ENCODE measurements at places on chromosomes 7 and 10. TPM values are rescaled to one million over a fixed set of nuclear protein-coding genes. Genes with fewer than 3 reads are reported as not detected.
A peak's percentile ranks its signal among the peaks of the same experiment; 100 is the strongest.

- no peaks in the 10 kb centered on the region for H3K36me3 ChIP-seq
- H3K4me3 ChIP-seq, result no peak overlapping the region
- no peaks in the 10 kb centered on the region for H3K27me3 ChIP-seq
- H3K27ac ChIP-seq, result no peak overlapping the region
- H3K4me1 ChIP-seq, result no peaks in the 10 kb centered on the region
Measured at GRCh38 chr7:41459183-41459582, 243.7 kb downstream of the INHBA start.

DNA sequence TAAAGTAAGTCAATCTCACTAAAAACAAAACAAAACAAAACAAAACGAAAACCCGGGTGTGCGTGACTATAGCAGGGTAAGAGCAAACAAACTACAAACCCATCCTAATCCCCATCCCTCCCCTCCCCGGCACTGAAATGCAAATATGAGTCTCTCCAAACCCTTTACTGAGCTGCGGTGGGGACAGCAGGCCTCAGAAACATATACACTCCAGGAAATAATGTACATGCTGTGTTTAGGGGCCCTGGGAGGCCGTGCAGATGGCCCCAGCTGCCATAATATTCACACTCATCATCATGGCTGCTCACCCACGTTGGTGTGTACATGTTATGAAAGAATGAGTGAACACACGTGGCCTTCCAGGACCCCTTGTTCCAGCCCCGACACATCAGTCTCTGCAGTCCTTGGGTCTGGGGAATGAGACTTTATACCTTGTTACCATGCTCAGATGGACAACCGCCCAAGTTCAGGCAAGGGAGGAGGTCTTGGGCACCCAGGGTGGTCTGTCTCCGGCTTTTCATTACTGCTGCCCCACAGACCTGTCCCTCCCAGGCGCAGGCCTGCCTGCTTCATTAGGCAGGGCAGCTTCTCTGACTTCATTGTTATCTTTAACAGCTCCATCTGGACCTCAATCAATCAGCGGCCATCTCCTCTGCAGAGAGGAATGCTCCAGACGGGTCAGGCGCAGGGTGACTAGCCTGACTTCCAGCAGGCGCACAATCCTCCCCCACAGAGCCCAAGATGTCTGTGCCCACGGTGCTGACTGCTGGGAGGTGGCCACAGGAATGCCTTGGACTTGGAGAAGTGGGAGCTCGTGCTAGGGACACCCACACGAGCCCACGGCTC is 20.6 kb downstream of the HSPA12A start:
- H3K27me3 ChIP-seq, result no peaks in the 10 kb centered on the region
- peak overlapping the region; percentile 49 for H3K27ac ChIP-seq
- no peak overlapping the region for H3K4me3 ChIP-seq
- DNase-seq, result no peak
- H3K4me1 ChIP-seq, result peaks cover 20% of the 10 kb centered on the region

DNA sequence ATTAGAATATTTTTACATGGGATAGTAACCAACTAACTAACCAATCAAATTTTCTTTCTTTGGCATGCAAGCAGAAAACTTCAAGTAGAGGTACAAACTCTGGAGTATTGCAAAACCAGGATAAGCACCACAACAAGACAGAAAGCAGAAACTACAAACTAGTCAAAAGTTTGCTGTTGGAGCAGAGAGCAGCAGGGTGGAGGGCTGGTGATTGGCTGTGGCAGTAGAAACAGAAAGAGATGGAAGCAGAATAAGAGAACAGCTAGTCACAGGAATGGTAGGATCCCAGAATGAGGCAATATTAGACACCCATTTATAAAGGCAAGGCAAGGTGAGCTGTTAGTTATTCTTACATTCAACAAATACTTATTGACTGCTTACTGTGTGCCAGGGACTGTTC is 6.8 kb upstream of the MACC1 start:
- no peak overlapping the region for H3K4me3 ChIP-seq
- peaks cover 23% of the 10 kb centered on the region for H3K4me1 ChIP-seq
- peak overlapping the region; percentile 13 for H3K27ac ChIP-seq

DNA sequence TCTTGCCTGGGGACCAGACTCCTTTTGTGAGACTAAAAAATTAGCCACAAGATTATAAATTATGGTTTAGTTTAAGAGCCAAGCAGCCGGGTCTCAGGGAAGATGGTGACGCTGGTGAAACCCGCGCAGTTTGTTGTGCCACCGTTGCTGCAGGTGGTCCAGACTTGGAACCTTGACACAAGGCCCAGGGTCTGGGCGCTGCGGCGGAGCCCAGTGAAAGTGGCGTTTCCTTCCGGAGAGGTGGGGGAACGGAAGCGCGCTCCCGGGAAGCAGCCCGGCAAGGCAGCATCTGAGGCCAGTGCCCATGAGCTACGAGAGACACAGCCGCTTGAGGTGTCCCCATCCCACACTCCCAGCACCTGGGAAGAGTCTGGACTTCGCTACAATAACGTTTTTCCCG is 131.6 kb downstream of the SKIDA1 start:
- H3K4me1 ChIP-seq, result no peaks in the 10 kb centered on the region
- H3K27ac ChIP-seq, result no peak overlapping the region
- DNase-seq, result no peak
- H3K27me3 ChIP-seq, result peaks cover 3% of the 10 kb centered on the region
- no peak overlapping the region for H3K4me3 ChIP-seq

The MKX gene
- total RNA-seq, result 0.31 TPM

The NANOS1 gene
- total RNA-seq, result 2.7 TPM

The GHRHR gene
- total RNA-seq, result not detected

DNA sequence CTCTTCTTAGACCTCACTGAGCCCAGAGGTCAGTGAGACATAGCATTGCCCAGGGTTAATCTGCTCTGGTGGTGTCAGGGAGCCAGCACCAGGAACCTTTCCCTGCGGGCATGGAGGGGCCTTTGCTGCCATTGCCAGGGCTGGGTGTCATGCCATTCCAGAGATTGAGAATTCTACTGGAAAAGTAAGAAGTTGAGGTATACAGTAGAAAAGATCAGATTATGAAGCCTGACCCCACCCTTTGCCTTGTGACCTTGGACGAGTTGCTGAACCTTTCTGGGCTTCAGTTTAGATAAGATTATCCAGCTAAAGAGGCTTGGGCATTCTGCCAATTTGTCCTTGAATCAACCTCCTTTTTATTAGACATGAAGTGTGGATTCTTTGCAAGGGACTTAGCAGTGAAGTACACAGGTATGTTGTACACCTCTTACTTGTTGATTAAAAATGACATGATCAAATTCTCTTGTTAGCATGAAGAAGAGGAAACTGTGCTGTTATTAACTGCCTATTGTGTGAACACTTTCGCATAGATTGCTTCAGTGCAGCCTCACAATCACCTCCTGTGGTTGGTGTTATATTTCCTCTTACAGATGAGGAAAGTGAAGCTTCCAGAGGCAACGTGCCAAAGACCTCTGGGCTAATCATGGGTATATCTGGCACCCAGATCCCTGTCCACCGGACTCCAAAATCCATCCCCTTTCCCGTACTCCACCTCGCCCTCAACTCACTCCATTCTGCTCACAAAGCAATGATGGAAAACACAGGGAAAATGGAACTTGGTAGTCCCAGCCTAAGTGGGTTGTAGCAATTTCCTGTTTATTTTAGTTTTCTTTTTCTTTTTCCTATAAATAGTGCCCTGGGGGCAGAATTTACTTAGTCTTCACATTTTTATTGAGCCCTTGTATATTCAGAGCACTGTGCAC is 151.3 kb downstream of the CAMK1D start:
- no peak for DNase-seq
- no peaks in the 10 kb centered on the region for H3K36me3 ChIP-seq

The POLR2J2 gene
- 8.6 TPM for total RNA-seq

- peaks cover 2% of the 10 kb centered on the region for H3K36me3 ChIP-seq
- no peak overlapping the region for H3K4me3 ChIP-seq
- no peak for DNase-seq
- peaks cover 8% of the 10 kb centered on the region for H3K4me1 ChIP-seq
Measured at GRCh38 chr7:29281782-29282541, 87.4 kb downstream of the CHN2 start.

- no peaks in the 10 kb centered on the region for H3K27me3 ChIP-seq
- no peak for DNase-seq
- peaks cover 36% of the 10 kb centered on the region for H3K36me3 ChIP-seq
- peaks cover 2% of the 10 kb centered on the region for H3K4me1 ChIP-seq
- H3K27ac ChIP-seq, result peak overlapping the region; percentile 85
Measured at GRCh38 chr7:139570626-139571025, 47.1 kb downstream of the CLEC2L start.

The ITGA8 gene
- 0.36 TPM for total RNA-seq
